ENCODE measurements at places on chromosomes 12 and 14. TPM values are rescaled to one million over a fixed set of nuclear protein-coding genes. Genes with fewer than 3 reads are reported as not detected.

- DNase-seq, result no peak
Measured at GRCh38 chr14:105092171-105093037, 27.2 kb upstream of the GPR132 start.

DNA sequence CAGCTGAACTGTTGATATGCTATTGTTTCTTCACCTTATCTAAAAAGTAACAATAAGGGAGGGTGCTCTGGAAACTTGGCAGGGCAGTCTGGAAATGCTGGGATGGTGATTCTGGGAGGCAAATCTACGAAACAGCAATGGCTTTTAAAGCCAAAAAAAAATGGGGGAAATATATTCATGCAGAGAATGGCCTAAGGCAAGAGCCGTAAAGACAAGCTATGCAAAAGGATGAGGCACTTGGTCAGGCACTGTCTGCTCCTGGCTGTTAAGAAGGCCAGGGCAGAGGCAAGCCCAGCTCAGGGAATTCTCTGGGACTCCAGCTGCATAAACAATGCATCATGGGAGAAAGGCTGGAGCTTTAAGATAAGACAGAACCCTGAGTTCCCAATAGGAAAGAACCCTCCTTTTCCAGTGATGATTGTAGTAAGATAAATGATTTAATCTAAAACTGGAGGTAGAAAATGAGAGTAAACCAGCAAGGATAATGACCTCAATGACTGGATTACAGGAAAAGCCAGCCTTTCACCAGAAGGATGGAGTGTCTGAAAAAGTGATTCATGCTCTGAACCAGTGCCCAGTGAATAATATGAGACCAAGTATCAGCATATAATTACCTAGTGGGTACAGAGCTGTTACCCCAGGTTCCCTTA is 46.0 kb downstream of the ITPR2 start:
- DNase-seq, result no peak

The MMP17 gene
- not detected for total RNA-seq

DNA sequence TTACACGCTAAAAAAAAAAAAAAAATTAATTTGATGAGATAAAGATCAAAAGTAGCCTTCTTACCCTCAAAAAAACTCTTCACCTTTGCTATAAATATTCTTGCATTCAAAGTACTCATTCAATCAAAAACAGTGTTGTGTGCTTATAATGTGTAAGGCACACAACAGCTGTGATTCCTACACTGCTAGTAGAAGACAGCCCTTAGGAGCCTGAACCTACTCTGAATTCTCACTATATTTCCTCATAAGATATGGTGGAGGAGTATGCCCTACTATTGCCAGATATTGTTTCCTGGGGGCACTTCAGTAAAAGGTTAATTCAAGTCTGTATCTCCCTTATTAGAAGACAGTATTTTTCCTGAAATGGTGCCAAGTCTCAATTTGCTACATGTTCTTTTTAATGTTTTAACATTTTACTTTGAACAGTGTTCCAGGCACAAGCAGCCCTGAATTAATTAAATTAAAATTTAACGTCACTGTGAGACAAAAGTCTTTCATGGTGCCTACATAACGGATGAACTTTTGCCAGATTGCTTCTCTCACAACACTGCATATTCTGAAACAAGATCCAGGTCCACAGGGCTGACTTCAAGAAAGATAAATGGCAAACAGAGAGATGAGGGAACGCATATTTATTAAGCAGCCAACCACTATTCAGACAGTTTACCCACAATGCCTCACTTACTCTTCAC is 19.3 kb downstream of the PPP2R5E start:
- no peak for DNase-seq

GRCh38 chr12:105177208-105177607 is 58.8 kb downstream of the APPL2 start:
- DNase-seq, result no peak

The GNB3 gene
- not detected for total RNA-seq

- peak; percentile 31 for DNase-seq
Measured at GRCh38 chr12:68609998-68610369, 715 bp upstream of the RAP1B start.

- DNase-seq, result no peak
Measured at GRCh38 chr14:101276309-101277091, 284.8 kb upstream of the DIO3 start.

DNA sequence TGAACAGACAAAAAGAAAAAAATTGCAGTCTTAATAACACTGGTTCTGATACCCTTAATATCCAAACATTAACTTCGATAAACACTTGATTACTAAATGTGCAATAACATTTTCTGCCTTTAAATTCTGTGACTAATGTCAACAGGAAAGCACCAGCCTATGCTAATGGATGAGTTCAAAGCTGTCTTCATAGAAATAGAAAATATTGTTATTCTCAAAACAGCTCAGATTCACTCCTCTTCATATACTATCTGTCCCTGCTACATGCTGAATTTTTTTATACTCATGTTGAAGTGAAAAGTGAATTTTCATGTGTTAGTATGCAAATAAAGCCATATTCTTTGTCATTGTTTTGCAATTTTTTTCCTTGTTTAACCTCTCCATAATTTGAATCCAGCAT is 13.9 kb downstream of the TAS2R43 start:
- DNase-seq, result no peak

The PRH2 gene
- not detected for total RNA-seq

DNA sequence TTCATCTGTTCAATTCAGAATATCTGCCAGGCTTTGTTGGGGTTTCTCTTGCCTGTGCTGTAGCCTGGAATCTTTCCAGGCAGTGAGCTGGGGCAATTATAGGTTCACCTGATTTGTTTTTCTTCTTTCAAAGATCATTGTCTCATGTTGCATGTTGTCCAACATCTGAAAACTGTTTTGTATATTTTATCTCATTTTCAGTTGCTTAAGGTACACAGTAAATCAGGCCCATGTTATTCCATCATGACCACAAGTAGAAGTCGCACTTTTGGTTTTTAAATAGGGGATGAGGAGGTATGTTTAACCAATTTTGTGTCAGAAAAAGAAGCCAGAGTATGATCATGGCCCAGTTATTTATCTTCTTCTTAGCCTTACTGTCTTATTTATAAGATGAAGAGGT is 24.9 kb upstream of the FUT8 start:
- DNase-seq, result no peak

The PLEKHH1 gene
- 3.4 TPM for total RNA-seq

Data from gastrocnemius medialis (tissue), 4 donors.